ENCODE measurements at places on chromosomes 13 and 19.

- DNase-seq: no peak
Observed at GRCh38 chr13:76646946-76647345, 239.3 kb downstream of the KCTD12 start.

DNA sequence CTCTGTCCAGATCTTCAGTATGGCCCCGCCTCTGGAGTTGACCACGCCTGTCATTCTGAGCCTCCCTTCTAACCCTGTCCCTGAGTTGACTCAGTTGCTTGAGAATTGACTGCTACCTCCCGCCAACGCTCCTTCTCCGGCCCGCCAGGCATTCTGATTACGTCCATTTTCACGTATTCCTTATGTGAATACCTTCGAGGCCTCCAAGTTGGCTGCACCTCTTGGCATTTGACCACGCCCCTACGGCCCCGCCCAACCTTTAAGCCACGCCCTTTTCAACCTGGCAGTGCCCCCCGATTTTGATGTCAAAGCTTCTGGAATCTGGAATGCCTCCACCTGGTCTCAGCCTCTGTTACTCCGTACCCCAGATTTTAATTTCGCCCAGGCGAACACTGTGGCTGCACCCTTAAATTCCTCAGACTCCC is 1.7 kb upstream of the EML2 start:
- no peak for DNase-seq

DNA sequence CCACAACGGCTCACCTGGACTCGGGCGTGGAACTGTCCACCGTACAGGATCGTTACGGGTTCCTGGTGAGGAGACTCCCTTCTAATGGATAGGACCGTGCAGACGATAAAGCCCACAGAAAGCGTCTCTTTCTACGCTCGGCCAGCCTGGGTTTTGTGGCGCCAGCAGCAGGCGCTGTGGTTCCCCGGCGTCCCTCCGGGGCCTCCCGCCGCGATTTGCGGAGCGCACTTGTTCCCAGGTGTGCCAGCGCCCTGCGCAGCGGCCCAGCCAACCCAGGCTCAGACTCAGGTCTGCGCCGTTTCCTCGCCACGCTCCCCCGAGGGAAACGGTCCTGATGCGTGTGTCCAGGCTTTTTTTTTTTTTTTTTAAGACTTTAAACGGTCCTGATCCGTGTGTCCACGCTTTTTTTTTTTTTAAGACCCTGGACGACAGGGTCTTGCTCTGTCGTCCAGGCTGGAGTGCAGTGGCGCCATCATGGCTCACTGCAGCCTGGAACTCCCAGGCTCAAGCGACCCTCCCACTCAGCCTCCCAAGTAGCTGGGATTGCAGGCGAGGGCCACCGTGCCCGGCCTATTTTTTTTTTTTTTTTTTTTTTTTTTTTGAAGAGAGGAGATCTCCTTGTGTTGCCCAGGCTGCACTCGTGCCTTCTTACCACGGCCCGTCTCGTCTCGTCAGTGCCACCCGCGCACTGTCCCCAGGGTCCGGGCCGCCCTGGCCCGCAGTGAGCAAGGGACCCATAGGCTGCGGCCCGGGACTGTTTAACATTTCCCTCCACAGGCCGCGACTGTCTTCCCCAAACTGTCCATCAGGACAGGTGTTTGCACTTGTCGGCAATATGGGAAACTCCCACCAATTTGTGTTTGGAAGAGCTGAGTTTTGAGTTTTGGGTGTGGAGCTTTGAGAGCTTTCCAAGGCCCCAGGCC is 23.8 kb downstream of the GJA3 start:
- no peak for DNase-seq

DNA sequence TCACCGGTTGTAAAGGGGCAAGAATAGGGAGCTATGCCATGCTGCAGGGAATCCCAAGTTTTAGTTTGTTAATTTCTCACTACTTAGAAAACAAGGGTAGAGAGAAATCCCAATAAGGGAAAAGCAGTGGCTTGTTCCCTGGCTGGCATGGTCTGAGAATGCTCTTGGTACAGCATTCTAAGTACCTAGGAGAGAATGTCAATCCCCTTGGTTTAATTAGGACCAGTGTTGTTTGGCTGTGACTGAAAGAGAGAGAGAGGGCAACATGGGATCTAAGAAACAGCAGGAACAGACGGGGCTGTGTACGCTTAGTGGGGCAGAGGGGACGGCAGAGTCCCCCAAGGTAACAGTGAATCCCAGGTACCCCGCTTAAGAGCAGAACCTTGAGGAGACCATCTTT is 228.8 kb downstream of the PCDH9 start:
- DNase-seq: no peak

DNA sequence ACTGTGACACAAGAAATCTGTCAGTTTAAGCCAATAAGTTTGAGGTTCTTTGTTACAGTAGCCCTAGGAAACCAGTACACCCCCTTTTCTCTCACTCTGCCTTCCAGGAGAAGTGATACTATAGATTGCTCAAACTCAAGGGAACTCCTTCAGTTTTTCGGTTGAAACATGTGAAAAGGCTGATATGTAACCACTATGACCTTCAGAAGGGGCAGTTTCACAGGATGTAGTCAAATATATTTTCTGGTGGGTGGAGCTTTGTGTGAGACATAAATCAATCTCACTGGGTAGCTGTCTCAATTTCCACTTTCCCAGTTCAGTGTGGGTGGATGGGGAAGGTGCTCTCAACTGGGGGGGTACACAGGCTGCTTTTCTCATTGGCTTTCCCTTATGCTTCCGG is 41.7 kb downstream of the HTR2A start:
- no peak for DNase-seq

DNA sequence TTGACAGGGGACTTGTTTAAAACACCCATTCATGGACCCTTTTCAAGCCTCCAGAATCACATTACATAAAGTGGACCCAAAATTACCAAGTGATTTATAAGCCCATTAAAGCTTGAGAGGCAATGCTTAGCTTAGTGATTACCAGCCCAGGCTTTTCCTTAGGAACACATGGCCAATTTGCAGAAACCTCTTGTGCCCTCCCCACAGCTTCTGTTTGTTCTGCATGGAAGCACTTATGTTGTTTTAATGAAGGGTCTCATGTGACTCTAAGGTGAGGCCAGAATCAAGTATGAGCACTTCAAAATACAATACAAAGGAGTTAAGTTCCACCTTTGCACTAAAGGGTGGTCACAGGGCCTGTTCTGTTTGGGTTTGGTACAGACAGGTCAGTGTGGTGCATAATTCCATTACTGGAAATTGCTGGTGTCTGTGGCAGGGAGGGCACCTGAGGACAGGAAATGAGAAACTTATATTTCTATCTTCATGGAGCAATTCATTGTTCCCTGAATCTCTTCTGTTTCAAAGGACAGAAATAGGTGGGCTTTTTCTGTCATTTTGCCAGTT is 15.3 kb downstream of the ZNF486 start:
- no peak for DNase-seq

DNA sequence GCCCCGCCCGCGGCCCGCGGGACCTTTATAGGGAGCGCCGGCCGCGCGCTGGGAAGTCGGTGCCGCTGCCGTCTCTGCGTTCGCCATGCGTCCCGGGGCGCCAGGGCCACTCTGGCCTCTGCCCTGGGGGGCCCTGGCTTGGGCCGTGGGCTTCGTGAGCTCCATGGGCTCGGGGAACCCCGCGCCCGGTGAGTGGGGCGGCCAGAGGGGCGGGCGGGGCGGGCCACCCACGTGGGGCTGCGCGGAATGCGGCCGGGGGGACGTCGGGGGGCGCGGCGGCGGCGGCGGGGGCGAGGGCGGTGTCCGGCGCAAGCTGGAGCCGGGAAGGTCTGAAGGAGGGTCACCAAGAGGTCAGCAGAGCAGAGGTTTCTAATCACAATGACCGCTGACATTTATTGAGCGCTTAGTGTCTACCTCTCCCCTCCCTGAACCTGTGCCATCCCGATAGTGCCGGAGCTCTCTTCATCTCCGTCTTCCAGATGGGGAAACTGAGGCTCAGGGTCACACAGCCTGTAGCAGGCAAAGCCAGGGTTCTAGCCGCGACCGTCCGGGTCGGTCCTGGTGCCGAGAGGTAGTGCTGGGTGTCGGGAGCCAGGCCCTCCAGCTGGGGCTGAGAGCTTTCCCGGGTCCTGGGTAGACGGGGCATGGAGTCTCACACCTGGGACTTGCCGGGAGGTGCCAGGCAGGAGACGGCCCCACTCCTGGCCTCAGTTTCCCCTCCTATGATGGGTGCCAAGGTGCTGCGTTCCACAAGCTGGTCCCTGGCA is at the start of gene FSTL3:
TSS of gene FSTL3 (plus strand) at position 54 of the 767 bp plus-strand sequence. CDS start at position 86, 32 bp downstream.
- no peak for DNase-seq

GRCh38 chr13:70784207-70784989 is 676.1 kb upstream of the KLHL1 start:
- no peak for DNase-seq

DNA sequence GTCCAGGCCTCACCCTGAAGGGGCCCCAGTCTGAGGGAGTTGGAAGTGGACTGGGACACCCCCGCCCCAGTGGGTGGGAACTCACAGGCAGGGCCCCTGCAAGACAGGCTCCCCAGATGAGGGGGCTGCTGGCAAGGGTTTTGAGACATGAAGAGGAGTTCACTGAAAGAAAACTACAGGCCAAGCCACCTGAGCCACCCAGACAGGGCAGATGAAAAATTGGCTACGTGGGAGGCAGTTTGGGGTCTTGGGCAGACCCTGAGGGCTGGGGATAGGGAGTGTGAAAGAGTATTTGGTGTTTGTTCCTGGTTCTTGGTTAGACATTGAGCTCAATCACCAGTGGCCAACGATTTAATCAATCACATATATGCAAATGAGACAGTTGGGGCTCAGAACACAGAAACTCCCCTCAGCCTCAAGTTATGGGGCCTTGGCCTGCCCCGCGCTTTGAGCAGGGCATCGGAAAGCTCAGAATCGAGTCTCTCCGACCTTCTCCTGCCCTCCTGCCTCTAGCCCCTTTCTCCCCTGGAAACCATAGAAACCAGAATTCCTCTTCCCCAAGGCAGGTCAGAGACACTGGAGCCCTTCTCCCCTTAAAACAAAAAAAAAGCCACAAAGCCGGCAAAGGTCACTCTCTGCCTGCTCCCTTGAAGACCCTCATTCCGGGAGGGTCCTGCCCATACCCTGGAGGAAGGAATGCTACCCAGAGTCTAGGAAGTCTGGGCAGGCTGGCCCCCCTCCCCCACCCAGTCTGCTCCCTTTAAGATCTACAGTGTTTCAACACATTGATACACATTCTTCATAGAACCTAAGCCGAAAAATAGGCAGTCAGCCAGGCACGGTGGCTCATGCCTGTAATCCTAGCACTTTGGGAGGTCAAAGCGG is 1.3 kb upstream of the ISYNA1 start:
- no peak for DNase-seq
